CD4-positive, alpha-beta T cell (primary cell): ENCODE measurements at places on chromosomes 5 and 9. TPM values are rescaled to one million over a fixed set of nuclear protein-coding genes. Genes with fewer than 3 reads are reported as not detected.

- no peak for DNase-seq
Observed at GRCh38 chr5:6401410-6401809, 23.1 kb upstream of the MED10 start.

DNA sequence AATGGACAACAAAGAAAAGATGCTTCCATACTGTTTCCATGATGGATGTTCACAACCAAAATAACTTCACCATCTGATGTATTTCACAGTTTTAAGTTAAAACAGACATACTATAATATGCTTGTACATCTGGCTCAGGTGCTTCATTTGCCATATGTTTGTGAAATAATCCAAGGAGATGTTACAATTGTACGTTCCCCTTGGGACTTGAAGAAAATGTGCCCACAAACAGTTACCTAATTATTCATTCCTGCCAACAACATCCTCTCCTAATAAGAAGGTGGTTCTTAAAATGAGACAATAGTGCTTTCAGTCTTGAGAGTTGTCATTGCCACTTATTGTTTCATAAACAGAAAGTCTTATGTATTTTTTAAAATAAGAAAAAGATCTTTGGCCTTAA, 33.1 kb upstream of the SMARCA2 start:
- no peak for DNase-seq

- DNase-seq, result no peak
Observed at GRCh38 chr9:70297141-70297540, 38.4 kb downstream of the SMC5 start.

DNA sequence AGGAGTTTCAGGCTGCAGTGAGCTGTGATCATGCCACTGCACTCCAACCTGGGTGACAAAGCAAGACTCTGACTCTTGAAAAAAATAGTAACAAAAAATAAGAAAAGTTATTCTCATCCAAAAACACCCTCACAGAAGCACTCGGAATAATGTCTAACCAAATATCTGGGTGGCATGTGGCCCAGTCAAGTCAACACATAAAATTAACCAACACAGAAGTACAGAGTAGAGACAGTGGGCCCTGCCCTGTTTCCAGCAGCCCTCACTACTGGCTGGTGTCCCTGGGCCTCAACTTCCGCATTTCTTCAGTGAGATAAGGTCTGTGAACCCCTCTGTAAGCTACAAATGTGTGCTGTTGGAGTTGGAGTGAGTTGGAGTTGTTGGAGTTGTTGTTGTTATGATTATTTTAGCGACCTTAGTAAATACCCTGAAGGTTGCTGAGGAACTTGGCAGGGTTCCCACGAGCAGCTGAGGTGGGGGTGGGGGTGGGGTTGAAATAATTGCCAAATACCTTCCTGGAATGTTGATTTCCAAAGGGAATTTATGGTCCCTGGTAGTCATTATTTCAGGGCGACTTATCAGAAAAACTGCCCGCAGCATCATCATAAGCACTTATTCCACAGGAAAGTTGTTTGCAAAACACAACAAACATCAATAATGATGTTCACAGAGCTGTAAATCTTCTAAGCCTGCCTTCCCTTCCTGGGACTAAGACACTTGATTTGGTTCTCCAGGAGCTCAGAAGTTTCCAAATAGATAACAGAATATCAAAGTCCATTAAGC, 30.2 kb downstream of the C5orf15 start:
- DNase-seq, result no peak

DNA sequence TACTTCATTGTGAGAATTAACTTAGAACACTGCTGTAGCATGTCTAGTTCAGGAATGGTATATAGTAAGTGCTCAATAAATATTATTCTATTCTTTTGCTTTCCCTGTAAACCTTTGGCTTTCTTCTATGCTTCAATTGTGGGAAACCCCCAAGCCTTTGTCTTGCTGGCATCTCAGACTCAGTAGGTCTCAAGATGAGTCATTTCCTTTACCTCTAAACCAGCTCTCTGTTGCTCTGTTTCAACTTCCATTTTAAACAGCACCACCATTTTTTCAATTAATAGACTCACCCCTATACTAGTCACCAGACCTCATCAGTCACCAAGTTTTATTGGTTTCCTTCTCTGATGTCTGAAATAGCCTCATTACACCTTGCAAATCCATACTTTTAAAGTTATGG, 43.5 kb downstream of the DMAC1 start:
- DNase-seq, result no peak

DNA sequence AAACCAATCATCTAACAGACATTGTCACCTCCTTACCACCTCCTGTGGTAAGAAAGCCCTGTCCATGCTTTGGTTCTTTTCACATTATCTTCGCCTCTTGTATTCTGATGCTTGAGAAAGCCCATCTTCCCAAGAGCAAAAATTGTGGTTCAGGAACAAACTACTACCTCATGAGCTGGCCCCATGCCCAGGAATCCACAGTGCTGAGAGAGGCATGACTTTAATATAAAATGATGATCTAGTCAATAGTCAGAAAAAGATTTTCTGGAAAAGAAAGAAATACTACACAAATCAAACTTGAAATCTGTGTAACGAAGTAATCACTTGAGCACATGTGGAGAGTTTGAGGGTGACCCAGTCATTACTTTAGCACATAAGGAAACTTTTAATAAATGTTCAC, 94.7 kb downstream of the FGF10 start:
- no peak for DNase-seq

DNA sequence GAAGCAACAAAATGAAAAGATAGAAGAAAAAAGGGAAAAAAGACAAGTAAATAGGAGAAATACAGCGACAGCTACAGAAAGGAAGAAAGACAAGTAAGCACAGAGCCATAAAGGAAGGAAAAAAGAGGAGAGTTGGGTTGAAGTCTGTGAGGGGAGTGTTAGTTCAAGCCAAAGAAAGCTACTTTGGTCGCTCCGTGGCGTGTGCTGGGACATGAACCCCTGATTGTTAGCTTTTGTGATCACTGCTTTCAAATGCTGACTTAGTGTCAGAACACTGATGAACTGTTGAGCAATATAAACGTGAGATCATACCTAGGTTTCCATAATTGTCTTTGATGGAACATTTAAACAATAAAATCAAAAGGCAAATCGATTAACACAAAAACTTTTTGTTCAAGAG, 370.1 kb downstream of the TMEM161B start:
- no peak for DNase-seq

- DNase-seq, result no peak
Observed at GRCh38 chr5:88827997-88828396, 55.0 kb downstream of the MEF2C start.

DNA sequence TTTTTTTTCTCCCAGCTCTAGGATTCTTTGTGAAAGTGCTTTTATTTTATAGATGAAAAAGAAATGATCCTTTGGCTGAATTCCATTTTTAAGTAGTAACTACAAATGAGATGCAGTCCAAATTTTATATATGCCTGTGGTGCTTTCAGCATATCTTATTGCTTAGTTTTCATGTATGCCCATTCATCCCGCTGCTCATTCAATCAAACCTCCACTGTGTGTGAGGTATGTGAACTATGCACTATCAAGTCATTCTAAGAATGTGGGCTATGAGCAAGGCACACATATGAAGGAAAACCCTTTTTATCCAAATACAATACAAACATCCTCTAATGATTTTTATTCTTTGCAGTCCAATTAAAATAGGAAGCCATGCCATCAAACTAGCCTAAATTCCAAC, 1069.1 kb upstream of the DMAC1 start:
- DNase-seq, result no peak

The LHX2 gene
- total RNA-seq, result not detected

The PCDHA3 gene
- not detected for total RNA-seq

The PCDHGB2 gene
- total RNA-seq, result 0.20 TPM

The FAXDC2 gene
- not detected for total RNA-seq

The LHX3 gene
- total RNA-seq, result 0.16 TPM

The SLC25A2 gene
- not detected for total RNA-seq

The SNAPC4 gene
- 8.0 TPM for total RNA-seq

The TRIM36 gene
- not detected for total RNA-seq
